ENCODE measurements at places on chromosomes 2 and 18. TPM values are rescaled to one million over a fixed set of nuclear protein-coding genes. Genes with fewer than 3 reads are reported as not detected.

The SH2D6 gene
- polyA plus RNA-seq = not detected

The AP1S3 gene
- polyA plus RNA-seq = 2.1 TPM

GRCh38 chr2:19138264-19138825 is 220.1 kb downstream of the OSR1 start:
- no peak overlapping the region for H3K27ac ChIP-seq
- no peaks in the 10 kb centered on the region for H3K36me3 ChIP-seq
- no peak for DNase-seq
- H3K4me3 ChIP-seq = no peak overlapping the region
- H3K27me3 ChIP-seq = no peaks in the 10 kb centered on the region
- H3K4me1 ChIP-seq = no peaks in the 10 kb centered on the region

The RGPD8 gene
- 5.7 TPM for polyA plus RNA-seq

DNA sequence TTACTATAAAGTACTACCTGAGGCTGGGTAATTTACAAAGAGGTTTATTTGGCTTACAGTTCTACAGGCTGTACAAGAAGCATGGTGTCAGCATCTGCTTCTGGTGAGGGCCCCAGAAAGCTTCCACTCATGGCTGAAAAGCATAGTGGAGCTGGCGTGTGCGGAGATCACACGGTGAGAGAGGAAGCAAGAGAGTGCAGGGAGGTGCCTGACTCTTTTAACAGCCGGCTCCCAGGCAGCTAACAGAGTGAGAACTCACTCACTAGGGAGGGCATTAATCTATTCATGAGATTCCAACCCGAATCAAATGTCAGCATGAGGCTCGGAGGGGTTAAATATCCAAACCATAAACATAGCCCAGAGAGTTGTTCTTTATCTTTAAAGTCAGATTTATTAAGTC is 117.3 kb downstream of the LDLRAD4 start:
- H3K4me3 ChIP-seq = no peak overlapping the region
- no peaks in the 10 kb centered on the region for H3K4me1 ChIP-seq
- DNase-seq = no peak
- H3K27ac ChIP-seq = no peak overlapping the region

DNA sequence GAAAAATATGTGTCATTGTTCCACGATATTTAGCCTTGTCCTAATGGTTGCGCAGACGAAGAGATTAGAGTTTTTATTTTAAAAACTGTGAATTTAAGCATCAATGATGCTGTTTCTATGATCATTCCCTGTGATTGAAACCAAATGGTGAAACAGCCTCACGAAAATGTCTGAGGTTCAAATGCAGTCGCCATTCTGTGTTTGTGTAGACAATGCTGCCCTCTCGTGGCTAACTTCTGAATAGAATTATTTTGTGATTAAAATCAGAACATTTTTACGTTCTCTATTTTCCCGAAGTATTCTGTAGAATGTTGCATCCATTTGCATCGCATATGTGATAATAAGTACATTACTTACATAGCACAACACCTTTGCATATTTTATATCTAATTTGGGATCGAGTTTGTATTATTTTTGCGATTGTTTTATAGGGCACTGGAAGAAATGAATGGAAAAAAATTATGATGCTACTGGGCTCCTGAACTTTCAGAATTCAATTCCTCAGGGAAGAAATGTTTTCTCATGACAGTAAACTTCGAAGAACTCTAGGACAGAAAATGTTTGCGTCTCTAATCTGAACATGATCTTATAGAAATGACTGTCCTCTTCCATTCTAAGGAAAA is 54.8 kb upstream of the CREB1 start:
- DNase-seq = no peak
- H3K36me3 ChIP-seq = no peaks in the 10 kb centered on the region
- H3K27ac ChIP-seq = no peak overlapping the region
- no peaks in the 10 kb centered on the region for H3K27me3 ChIP-seq

DNA sequence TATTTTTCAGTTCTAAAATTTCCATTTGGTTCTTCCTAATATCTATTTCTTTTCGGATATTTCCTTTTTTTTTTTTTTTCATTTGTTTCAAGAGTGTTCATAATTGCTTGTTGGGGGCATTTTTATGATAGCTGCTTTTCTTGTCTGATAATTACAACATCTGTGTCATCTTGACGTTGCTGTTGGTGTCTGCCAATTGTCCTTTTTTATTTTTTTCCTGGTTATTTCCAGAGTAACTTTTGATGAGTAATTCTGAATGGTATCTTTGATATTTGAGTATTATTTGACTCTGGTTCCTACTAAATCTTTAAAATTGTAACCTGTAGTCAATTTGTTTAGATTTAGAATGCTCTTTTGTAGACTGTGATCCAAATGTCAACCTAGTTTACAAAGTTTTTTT is 51.3 kb upstream of the CHRNA1 start:
- H3K27me3 ChIP-seq = no peaks in the 10 kb centered on the region
- H3K27ac ChIP-seq = no peak overlapping the region
- no peak overlapping the region for H3K4me3 ChIP-seq
- no peak for DNase-seq
- no peaks in the 10 kb centered on the region for H3K4me1 ChIP-seq

DNA sequence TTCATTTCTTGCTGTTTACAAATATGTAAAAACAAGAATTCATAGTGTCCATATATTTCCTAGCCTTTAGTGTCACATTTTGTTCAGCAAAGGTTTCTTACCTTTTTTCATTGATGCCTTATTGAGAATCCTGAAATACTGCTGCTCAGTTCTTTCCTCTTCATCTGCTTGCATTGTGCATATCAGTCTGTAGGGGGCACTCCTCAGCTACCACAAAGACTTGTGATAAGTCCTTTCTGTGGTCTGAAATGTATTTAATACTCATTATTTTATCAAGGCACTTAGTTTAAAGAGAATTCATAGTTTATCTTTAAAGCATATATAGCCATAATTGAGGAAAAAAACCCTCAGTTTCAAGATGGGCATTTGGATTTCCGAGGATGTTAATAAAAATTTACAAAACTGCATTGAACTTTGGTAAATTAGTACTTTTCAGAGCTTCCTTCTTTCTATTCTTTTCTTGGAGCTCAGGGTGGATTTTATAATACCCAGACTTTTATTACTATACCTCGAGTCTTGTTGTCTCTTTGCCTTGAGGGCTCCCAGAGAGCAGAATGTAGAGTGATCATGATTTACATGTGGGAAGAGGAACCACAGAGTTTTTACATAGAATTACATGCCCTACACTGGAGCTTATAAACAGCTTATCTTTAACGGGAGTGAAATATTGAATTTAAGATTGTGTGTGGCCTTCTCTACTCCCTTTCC is 570.1 kb downstream of the PLCL1 start:
- H3K4me1 ChIP-seq = peaks cover 3% of the 10 kb centered on the region
- no peaks in the 10 kb centered on the region for H3K36me3 ChIP-seq
- no peak overlapping the region for H3K4me3 ChIP-seq
- no peaks in the 10 kb centered on the region for H3K27me3 ChIP-seq

- H3K27ac ChIP-seq = no peak overlapping the region
- DNase-seq = no peak
- peaks cover 5% of the 10 kb centered on the region for H3K4me1 ChIP-seq
Measured at GRCh38 chr2:128280901-128281321, 37.8 kb downstream of the HS6ST1 start.

GRCh38 chr2:180842461-180842860 is 137.9 kb upstream of the UBE2E3 start:
- no peaks in the 10 kb centered on the region for H3K27me3 ChIP-seq
- H3K36me3 ChIP-seq = no peaks in the 10 kb centered on the region
- DNase-seq = no peak
- no peaks in the 10 kb centered on the region for H3K4me1 ChIP-seq
- H3K4me3 ChIP-seq = no peak overlapping the region

DNA sequence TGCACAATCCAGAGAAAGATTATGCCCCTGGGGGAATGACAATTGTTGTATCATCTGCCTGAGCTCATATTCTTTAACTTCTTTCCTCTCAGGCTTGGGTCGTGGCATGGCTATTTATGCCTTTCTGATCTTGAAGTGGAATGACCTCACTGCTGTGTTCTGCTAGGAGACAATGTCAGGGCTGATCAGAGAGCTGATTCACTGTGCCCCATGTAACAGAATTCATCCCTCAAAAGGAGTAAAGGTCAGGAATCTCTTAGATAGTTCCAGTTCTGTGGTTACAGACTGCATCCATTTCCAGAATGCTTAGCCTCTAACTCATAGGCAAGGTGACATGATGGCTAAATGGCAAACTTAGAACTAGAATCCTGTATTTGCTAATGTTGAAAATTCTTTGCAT is 511.7 kb upstream of the CNTNAP5 start:
- H3K4me1 ChIP-seq = no peaks in the 10 kb centered on the region
- no peak overlapping the region for H3K27ac ChIP-seq
- no peaks in the 10 kb centered on the region for H3K27me3 ChIP-seq
- no peaks in the 10 kb centered on the region for H3K36me3 ChIP-seq
- H3K4me3 ChIP-seq = no peak overlapping the region
